ENCODE measurements at places on chromosomes 16 and 17.

- DNase-seq, result no peak
Observed at GRCh38 chr17:63774969-63775265, 947 bp downstream of the DDX42 start.

- no peak for DNase-seq
Observed at GRCh38 chr16:67445913-67446907, 15.3 kb downstream of the HSD11B2 start.

DNA sequence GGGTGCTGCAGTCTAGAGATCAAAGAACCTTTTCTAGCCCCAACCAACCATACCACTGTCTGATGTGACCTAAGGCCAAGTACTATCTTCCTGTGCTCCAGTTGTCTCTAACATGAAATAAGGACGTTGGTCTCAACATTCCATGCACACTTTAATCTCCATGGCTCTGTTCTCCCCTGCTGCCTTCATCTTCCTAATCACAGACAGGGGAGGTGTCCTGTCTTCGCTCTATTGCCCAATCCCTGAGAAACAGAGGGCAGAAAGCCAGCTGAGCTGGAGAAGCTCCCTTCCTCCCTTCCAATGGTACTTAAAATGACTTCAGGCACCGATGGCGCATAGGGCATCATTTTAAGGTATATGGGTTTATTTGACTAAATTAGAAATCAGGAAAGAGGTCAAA is 148.9 kb upstream of the GNAO1 start:
- DNase-seq, result no peak

GRCh38 chr17:27760069-27760885 is 40.1 kb downstream of the NOS2 start:
- no peak for DNase-seq

- no peak for DNase-seq
Observed at GRCh38 chr16:66705790-66706505, 9.4 kb upstream of the CMTM4 start.

DNA sequence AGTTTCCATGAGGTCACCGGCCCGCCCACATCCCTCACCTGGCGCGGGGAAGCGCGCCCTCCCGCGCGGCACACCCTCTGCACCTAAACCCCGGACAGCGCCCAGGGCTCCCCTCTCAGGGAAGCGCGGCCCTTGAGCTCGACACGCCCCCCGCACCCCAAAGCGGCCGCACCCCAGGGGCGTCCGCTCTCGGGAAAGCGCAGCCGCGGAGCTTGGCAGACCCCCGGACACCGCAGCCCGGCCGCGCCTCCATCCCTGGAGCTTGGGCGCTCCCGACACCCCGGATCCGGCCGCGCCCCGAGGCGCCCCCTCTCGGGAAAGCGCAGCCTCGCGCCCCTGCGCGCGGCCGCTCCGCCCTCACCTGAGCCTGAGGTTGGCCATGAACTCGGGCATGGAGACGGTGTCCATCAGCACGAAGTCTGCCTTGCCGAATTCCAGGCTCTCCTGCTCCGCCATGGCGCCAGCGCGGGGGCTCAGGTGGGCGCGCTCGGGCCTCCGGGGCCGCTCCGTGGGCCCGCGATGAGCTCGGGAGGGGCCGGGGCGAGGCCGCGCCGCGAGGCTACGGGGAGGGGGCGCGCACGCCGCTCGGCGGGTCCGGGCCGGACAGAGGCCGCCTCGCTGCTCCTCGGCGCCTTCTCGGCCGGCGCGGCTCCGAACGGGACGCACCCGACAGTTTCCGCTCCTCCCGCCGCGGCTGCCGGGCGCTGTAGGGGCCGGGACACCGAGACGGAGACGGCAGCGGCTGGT is at the start of gene MYO1D:
Gene MYO1D (minus strand): TSS at position 708 of the 747 bp plus-strand sequence. CDS start 252 bp downstream, at position 456.
- no peak for DNase-seq

- no peak for DNase-seq
Observed at GRCh38 chr16:53991754-53992378, 287.9 kb downstream of the FTO start.

DNA sequence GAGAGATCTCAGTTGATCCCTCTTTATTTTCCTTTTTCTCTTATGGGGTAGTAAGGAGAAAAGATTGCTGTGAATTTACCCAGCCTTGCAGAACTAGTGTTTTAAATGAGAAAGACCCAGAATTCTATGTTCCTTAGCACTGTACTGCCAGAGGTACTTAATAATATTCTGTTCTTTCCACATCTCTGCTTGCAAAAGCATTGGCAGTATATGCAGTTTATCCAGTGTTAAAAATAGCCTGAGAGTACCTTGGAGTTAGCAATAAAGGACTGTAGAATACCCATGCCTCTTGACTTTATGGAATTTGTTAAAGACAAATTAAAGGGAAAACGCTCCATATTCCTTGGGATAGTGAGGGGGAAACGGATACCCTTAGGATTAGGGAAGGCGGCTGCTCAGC is 11.9 kb downstream of the SLC7A6 start:
- no peak for DNase-seq

- DNase-seq, result no peak
Observed at GRCh38 chr16:89038811-89039735, 54.6 kb upstream of the ACSF3 start.

- DNase-seq, result no peak
Observed at GRCh38 chr17:76184290-76184689, 43.2 kb upstream of the FOXJ1 start.

DNA sequence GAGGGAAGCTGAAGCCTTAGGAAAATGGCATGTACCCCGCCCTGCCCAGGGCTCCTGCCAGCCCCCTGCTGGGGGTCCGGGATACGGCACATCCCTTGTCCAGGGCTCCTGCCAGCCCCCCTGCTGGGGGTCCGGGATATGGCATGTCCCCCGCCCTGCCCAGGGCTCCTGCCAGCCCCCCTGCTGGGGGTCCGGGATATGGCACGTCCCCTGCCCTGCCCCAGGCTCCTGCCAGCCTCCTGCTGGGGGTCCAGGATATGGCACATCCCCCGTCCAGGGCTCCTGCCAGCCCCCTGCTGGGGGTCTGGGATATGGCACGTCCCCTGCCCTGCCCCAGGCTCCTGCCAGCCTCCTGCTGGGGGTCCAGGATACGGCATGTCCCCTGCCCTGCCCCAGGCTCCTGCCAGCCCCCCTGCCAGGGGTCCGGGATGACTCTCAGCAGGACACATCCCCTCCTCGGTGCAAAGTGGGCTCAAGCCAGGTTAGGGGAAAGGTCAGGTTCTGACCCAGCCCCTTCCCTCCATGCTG is 43.2 kb downstream of the RPH3AL start:
- DNase-seq, result no peak

DNA sequence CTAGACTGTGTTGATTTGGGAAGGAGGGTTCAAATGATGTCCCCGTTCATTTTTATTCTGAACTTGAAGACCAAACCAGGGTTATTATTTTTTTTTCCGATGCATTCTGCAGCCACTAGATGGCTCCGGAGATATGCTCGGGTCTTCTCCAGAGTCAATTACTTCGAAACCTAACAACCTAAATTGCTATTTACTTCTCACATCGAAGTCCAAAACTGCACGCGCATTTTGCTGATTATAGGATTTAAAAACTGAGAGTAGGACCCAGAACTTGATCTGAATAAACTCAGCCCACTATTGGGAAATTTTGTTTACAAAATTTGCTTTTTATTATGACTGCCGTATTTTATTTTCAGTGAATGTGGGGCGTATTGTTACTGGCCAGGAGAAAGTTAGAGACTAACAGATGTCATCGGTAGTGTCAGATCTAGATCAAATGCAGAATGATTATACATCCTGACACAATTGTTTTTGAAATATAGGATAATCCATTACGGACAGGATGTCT is 263.8 kb downstream of the HS3ST3A1 start:
- no peak for DNase-seq

- no peak for DNase-seq
Observed at GRCh38 chr17:48544349-48545021, 424 bp downstream of the HOXB2 start.

GRCh38 chr16:48008011-48008525 is 147.7 kb downstream of the ABCC12 start:
- no peak for DNase-seq

- DNase-seq, result no peak
Observed at GRCh38 chr16:66728117-66728787, 23.2 kb downstream of the DYNC1LI2 start.

- no peak for DNase-seq
Observed at GRCh38 chr17:2693561-2694380, 17.8 kb downstream of the CLUH start.

DNA sequence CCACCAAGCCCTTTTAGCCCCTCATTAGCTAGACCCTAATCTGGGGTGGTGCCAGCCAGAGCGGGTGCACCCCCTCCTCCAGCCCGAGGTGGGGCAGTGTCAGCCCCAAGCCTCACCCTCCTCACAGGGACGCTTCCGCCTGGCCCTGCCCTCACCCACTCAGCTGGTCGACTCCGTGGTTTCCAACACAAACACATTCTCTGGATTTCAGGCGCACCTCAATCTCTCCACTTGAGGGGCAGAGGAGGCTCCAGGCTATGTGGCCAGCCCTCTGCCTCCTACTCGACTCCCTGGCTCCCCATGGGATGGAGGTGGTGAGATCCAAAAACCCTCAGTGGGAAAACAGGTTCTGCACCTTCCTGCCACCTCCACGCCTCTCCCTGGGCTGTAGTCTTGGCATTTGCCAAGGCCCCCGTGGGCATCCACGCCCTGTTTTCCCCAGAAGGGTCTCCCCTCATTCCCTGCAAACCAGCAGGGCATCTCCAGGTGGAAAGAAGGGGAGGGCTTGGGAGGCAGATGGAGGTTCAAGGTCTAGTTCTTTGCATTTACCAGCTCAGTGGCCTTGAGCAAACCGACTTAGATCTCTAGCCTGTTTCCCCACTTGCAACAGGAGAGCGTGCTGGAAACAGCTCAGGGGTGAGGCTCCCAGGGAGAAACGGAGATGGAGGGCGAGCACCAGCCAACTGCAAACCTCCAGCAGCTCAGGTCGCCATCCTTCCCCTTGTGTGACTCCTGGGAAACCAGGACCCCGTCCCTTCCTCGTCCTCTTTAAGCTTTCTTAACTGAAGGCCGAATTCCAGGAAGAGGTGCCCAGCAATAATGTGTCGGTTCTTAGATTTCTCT is 1.7 kb downstream of the EMP2 start:
- no peak for DNase-seq

GRCh38 chr17:31858642-31859486 is at the start of gene COPRS:
Gene COPRS (minus strand): TSS chr17:31859244. CDS start chr17:31859199, 45 bp downstream.
- no peak for DNase-seq

DNA sequence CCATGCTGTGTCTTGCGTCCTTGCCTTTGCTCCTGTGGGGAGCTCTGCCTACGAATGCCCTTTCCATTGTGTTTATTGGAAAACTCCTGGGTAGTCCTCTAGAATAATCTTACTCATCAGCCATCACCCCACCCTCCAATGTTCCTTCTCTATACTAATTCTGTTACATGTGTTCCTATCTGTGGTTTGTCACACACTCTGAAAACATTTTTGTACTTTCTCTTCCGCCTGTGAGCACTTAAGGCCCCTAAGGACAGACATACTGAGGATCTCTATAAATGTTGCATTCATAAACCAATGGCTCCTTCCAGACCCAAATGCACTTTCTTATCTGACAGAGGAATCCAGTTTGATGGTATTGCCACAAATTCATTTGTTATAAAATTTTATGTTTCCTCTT is 53.9 kb upstream of the MON1B start:
- DNase-seq, result no peak

- no peak for DNase-seq
Observed at GRCh38 chr17:45311760-45312476, 4.9 kb downstream of the MAP3K14 start.

GRCh38 chr16:29028457-29029167 is 43.8 kb downstream of the LAT start:
- DNase-seq, result no peak

GRCh38 chr17:2545393-2545792 is 33.7 kb upstream of the METTL16 start:
- no peak for DNase-seq

DNA sequence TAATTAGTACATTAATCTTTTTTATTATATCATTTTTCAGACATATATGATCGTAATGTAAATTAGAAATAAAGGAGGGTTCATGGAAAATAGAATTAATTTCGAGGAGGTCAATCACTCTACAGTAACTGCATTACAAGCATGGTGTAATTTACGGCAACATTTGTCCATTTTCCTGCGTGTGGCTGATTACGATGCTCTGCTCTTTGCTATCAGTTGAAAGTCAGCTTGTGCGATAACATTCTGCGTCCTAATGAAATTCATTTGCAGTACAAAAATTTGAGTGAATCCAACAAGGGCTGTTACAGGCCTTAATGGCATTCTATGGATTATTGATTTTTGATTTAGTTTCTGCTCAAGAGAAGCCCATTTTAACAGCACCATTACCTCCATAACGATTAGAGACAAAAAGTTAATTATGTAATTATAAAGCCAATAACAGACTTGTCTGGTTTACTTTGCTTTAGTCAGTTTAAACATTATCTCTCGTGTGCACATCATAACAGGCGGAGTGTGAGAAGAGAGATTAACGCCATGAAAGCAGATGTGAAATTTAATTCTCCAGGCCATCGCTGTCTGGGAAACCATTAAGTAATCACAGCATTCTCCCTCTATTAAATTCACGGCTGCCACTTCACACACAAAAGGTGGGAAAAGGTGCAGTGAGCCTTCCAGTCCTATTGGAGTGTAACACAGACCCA is 256.4 kb upstream of the IRX3 start:
- DNase-seq, result no peak

GRCh38 chr17:28391401-28391800 is 14.6 kb downstream of the SLC46A1 start:
- no peak for DNase-seq

- DNase-seq, result no peak
Observed at GRCh38 chr17:76820561-76820960, 47.6 kb upstream of the MGAT5B start.

GRCh38 chr16:86498671-86499439 is 11.5 kb upstream of the FOXF1 start:
- no peak for DNase-seq

DNA sequence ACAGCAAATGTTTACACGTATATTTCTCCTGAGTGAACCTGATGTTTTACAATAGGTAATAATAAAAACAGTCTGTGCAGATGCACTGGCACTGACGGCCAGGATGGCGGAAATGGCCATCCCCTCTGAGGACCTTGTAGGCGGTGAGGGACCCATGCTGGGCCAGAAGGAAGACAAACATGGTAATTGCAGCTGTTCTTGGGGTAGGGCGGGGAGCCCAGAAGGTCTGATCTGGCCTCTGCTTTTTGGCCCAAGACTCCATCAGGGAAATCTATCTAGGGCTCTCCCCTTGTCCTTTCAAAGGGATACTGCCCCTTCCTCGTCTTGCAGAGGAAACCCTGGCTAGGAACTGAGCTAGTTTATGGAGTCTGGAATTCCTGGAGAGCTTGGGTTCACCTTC is 7.4 kb upstream of the LGALS9 start:
- no peak for DNase-seq
